ENCODE measurements at places on chromosomes 16 and 17.
A peak's percentile ranks its signal among the peaks of the same experiment; 100 is the strongest.

DNA sequence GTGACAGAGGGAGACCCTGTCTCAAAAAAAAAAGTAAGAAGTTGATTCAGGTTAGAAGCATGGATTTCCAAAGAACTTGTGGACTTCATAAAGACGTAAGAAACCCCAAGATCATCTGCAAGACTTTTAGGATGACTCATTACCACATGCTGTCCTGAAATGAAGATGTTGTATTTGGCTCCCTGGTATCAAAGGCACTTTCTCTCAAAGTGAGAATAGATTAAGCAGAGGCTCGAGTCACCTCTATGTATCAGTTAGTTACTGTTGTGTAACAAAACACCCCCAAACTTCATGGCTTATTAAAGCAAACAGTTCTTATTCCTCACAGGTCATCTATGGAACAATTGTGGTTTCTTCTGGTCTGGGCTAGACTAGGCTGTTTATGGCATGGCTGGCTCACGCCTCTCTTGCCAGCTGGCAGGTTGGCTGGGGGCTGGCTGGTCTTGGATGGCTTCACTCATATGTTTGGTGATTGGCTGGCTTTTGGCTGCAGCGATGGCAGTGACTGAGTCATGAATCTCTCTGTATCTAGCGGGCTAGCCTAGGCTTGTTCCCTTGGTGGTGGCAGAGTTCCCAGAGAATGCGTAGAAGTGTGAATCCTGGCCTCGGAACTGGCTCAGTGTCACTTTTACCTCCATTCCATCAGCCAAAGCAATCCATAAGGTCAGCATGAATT is 60.4 kb upstream of the MSI2 start:
- no peak for DNase-seq

GRCh38 chr17:35766903-35767510 is 6.3 kb downstream of the C17orf50 start:
- DNase-seq = no peak

DNA sequence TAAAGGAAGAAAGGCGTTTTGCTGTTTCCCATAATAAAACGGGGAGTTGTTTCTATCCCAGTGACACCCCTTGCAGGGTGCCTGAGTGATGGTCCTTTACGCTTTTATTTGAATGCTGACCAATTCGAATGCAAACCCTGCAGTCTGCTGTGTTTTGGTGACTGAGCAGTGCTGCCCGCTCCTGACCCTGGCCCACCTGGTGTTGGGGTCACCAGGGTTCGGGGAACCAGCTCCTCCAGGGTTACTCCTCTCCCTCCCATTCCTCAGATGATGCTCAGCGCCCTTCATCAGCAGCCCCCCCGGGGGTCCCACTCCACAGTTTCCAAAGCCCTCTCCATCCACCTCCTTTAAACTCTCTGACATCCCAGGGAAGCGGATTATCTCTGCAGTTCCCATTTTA is 6.0 kb downstream of the CA4 start:
- no peak for DNase-seq

- DNase-seq = no peak
Observed at GRCh38 chr16:56929639-56930038, 2.3 kb upstream of the HERPUD1 start.

DNA sequence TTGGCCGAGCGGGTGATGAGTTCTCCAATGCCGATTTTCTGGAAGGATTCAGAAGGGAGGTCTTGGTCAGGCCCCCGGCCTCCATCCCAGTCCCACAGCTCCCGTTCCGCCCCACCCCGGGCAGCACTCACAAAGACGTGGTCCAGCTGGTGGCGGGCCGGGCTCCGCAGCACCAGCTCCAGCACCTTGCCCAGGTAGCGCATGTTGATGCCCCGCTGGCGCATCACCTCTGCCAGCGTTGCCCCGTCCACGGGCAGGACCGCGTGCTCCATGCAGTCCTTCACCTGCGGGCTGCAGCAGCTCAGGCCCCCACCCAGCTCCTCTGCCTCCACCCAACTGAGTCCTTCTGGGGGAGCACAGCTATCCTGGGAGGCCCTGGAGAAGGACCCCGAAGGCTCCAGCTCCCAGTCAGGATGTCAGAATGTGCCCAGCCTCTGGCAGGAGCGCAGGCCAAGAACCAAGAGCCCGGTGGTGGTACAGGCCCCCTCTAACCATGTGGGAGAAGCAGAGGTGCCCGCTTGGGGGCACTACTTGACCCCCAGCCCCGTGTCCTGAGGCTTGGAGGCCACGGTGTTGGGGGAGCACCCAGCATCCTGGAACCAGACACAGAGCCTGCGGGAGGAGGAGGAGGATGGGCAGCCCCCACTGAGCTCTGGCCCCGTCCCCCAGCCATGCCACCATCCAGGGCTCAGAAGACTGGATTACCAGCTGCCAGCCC is 16.2 kb downstream of the CLUH start:
- DNase-seq = no peak

GRCh38 chr16:25751230-25751835 is 59.6 kb downstream of the HS3ST4 start:
- no peak for DNase-seq

GRCh38 chr16:88992351-88993165 is 15.6 kb upstream of the CBFA2T3 start:
- DNase-seq = no peak

- no peak for DNase-seq
Observed at GRCh38 chr17:50289991-50290702, 15.9 kb downstream of the TMEM92 start.

GRCh38 chr17:8923762-8924161 is 41.7 kb downstream of the PIK3R5 start:
- DNase-seq = no peak

DNA sequence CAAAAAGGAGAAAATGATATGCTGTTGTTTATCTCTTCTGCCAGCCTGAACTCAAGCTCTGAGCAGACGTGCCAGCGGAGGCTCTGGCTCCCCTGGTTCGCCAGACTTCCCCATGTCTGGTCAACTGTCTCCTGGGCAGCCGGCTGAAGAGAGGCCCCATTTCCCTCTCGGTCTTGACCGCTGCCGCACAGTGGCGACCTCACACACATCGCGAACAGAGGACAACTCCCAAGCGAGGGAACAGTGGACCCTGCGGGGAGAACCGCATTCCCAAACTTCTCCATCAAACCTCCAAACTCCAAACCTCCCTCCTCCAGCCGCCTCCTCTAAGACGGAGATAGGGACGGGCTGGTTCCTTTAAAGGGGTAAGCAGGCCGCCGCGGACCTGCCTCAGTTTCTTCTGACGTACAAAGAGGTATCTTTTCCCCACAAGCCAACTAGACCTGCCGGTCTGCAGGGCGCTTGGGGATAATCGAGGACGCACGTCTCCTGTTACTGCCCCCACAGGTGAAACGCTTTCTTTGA is 24.9 kb upstream of the RFFL start:
- DNase-seq = no peak

DNA sequence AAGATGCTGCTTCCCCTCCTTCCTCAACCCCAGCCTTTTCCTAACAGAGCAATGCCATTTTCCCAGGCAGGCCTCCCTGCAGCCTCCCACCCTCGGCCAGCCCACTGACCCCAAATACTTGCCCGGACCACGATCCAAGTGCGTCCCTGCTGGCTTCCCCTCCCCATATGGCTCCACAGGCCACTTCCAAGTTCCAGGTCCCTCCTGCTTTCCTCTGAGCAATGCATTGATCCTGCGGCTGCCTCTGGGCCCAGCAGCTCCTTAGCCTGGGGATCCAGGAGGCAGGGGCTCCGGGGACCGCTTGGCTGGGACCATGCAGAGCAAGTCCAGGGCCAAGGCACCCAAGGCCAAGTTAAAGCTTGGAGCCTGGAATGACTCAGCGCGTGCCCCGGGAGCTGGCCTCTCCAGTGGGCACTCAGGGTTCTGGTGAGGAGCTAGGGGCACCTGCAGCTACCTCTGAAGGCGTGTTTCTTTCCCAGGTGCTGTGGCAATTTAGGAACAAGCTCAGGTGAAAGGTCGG is 51.9 kb upstream of the ENPP7 start:
- DNase-seq = no peak

- no peak for DNase-seq
Observed at GRCh38 chr17:19250421-19251173, 13.4 kb downstream of the EPN2 start.

DNA sequence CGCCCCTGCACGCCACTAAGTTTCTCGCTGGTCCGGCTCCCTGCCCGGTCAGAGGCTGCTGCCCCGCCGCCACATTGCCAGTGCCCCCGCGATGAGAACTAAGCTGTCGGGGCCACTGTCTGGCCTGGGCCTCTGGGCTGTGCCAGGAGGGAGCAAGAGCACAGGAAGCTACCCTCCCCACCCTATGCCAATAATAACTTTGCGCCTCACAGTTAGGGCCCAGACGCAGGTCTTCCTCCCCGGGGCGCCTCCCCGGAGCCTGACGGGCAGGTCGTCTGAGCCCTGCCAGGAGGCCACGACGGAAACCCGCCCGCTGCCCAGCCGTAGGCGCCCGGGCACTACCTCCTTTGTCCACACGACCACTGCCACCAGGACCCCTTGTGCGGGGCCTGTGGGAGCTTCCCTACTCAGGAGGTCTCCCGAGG is 1.5 kb downstream of the ZFPM1 start:
- DNase-seq = no peak

DNA sequence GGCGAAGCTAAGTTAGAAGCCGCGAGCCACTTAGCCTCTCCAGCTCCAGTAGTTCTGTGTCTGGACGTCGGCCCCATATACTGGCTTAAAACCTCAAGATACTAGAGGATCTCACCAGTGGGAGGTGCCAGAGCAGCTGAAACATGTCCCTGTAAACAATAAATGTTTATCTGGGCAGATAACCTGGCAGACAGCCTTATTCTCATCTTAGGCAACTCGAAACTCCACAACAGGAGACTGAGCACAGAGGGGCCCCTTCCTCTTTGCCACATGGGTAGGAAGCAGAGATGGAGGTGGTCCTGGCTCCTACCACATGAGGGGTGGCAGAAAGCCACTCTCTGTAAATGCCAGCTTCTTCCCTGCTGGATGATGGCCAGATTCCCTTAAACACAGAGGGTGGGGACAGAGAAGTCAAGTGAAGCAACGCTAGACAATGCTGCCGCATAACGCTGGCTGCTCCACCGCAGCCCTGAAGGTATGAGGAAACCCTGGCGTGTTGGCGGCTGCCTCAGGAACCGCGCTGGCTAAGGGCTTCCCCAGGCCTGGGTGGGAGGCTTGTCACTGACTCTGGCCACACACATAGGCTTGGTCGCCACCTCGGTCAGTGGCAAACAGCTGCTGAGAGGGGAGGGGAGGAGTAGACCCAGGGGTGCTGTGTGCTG is 67.9 kb downstream of the HIC1 start:
- DNase-seq = peak; percentile 50

DNA sequence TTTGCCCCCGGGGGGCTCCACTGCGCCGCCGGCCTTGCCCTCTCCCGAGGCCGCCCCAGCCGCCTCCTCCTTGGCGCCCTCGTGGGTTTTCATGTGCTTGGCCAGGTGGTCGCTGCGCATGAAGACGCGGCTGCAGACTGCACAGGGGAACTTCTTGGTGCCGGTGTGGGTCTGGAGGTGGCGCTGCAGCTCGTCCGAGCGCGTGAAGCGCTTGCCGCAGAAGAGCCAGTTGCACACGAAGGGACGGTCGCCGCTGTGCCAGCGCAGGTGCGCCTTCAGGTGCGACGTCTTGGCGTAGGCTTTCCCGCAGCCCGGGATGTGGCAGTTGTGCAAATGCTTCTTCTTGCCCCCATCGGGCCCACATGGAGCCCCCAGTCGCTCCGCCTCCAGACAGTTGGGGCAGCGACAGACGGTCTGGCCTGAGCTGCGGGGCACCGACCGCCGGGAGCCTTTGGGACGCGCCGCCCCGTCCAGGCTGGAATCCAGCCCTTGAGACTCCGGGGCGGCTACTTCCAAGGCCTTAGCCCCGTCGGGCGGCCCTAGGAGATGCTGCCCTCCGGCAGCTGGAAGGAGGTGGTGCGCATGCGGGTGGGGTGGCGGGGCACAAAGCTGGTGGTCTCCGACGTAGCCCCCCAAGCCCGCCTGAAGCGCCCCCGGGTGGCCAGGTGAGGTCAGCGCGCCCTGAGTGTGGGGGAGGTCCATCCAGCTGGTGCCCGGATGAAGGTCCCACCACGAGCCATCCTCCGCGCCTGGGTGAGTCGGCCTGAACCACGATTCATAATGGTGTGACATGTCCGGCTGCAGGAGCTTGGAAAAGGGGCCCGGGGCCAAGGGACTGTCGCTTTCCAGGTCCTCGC is 3.4 kb downstream of the SP6 start:
- DNase-seq = no peak

DNA sequence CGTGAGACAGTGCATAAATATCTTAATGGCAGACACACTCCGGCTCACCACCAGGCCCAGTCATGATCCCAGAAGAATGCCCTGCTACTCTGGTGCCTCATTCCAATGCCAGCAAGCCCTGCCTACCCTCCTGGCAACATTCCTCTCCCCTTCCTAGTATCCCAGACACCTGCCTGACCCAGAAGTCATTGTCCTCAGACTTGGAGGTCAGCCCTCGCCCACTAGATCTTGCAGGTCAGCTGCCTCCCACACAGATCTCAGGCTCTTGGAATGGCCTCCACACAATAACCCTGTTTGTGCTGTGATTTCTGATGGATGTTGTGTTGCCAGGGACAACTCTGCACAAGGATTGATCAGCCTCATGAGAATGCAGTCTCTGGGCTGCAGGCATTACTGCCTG is 1.8 kb upstream of the TEX2 start:
- no peak for DNase-seq

GRCh38 chr17:77527409-77527808 is 386.6 kb downstream of the SEC14L1 start:
- DNase-seq = no peak

GRCh38 chr16:19167710-19168370 is at the start of gene SYT17:
TSS of gene SYT17 (plus strand) at chr16:19168240. CDS start at chr16:19168647, 407 bp downstream.
- peak; percentile 64 for DNase-seq

- peak; percentile 41 for DNase-seq
Observed at GRCh38 chr16:80948886-80949493, 57.7 kb downstream of the CMC2 start.

- DNase-seq = no peak
Observed at GRCh38 chr17:1182811-1183170, 3.0 kb upstream of the ABR start.

DNA sequence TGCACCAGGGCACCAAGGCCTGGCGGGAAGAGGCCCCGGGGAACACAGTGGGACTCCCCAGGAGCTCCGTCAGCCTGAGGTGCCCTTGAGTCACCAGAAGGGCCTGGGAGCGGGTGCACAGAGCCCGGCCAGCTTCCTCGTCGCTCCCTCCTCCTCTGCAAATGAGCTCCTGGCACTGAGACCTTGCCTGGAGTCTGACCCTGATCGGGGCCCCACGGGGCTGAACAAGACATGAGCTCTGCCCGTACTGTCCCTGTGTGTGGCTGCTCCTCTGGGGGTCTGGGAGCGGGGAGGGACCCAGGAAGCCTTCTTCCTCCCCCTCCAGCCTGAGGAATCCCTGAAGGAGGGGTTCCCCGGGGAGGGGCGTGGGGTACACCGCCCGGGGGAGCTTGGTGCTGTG is 36.4 kb upstream of the SSTR5 start:
- DNase-seq = no peak

- DNase-seq = no peak
Observed at GRCh38 chr17:42436391-42436790, 13.3 kb upstream of the CAVIN1 start.

All from SHP77 (cell line).